ENCODE measurements at places on chromosomes 16 and 17.

GRCh38 chr17:5975661-5976060 lies 94.5 kb upstream of the WSCD1 start:
- DNase-seq, result no peak

GRCh38 chr17:19676896-19677295 lies 28.3 kb downstream of the ALDH3A2 start:
- no peak for DNase-seq

GRCh38 chr17:11135819-11136218 lies 105.2 kb upstream of the SHISA6 start:
- no peak for DNase-seq

DNA sequence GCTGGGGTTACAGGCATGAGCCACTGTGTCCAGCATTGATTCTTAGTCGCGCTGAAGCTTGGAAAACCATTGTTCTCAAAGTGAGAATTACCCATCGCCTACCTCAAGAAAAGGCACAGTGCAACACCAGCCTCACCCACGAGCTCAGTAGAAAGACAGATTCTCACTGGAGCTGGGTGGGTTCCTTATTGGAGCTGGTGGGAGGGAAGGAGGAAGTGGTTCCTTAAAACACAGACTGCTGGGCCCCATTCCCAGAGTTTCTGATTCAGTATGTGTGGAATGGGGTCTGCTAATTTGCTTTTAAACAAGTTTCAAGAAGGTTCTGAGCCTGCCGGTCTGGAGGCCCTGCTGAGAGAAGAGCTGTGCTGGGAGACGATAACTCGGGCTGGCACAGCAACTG lies 264.7 kb downstream of the ENGASE start:
- DNase-seq, result no peak

DNA sequence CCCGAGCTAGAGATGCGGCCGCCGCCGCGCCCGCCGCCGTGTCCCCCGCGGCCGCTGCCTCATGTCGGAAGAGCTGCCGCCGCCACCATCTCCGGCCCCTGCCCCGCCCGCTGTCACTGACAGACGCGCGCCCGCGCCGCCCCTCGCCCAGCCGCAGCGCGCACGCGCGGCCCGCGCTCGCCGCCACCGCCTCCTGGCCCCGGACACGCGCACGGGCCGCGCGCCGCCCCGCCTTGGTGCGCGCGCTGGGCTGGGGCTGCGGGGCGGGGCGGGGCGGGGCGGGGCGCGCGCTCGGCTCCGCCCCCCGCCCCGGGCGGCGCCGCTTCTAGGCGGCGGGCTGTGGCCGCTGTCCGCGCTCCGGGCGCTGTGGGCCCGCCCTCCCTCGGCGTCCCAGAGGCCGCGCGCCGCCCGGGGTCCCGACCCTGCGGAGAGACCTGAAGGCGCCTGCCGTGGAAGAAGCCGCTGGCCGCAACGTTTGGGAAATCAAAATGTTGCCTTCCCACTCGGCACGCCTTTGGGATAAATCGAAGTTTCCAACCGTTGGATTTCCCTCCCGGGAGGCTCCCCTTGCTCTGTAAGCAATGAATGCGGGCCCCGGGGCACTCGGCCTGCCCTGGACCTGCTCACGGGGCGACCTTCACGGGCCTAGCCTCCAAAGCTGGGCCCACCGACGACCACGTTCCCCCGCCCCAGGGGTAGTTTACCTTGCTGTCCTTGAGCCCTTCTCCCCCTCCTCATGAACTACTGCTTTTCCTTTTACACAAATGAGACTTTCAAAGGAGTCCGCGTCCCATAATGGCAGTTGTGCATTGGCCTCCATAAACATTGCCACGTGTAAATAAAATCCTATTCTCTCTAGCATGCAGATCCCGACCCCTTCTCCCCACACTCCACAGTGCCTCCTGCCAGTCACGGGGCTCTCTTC lies at the start of gene ADCY9:
Gene ADCY9 (minus strand): TSS at position 118 of the 925 bp plus-strand sequence. CDS start 1,000 bp downstream, outside the sequence.
- peak; percentile 52 for DNase-seq

DNA sequence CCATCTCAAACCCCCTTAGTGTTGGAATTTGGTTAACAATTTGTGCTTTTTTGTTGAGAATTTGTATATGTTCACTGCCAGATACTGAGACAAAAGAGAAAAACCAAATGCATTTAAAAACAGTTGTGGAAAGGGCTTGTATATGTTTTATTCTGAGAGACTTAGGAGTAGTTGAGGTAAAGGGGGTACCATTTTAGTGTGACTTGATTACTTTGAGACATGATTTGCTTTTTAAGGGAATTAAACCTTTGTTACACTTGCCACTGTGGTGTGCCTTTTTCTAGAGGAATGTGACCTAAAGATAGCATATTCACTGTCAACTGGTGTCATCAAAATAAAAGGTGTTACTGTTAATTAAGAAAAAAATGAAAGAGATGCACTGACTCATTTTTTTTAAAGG lies 4.5 kb downstream of the IGF2BP1 start:
- no peak for DNase-seq

DNA sequence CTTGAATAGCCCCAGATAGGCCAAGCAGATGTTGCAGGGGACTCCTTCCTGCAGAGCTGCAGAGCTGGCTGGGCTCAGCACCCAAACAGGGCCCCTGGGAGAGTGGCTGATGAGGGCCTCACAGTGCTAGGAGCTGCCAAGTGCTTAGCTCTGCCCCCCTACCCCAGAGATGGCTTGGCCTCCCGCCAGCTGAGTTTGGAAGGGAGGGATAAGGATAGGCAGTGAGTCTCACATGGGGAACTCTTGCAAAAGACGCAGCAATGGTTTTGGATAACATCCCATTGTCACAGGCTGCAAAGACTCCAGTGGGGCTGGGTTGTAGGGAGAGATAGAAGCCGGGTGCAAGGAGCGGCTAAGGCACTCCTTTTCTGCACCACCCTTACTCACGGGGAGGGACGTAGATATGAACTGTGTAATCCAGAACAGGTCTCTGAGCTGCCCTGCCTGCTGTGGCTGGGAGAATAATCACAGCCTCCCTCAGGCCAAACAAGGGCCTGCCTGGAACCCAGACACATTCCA lies 52.9 kb upstream of the MAF start:
- no peak for DNase-seq

- no peak for DNase-seq
Observed at GRCh38 chr16:57184887-57185445, 873 bp downstream of the PSME3IP1 start.

DNA sequence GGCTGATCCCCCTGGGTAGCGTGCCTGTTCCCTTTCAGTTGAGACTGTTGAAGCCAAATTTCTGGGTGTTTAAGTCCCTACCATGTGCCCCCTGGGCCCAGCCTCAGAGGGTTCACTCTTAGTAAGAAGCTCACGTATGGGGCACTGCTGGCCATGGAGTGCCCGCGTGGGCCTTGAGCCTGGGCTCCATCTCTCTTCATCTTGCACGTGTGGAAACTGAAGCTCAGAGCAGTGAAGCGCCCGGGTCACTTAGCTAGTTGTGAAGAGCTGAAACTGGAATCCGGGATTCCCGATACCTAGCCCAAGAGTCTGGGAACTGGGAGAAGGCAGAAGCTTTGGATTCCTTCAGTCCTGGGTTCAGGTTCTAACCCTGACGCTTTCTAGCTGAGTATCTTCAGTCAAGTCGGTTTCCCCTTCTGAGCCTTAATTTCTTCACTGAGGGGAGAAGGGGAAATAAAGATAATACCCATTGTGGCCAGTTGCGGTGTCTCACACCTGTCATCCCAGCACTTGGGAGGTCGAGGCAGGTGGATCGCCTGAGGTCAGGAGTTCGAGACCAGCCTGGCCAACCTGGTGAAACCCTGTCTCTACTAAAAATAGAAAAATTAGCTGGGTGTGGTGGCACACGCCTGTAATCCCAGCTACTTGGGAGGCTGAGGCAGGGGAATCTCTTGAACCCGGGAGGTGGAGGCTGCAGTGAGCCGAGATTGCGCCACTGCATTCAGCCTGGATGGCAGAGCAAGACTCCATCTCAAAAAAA lies 103.9 kb downstream of the OR1D5 start:
- no peak for DNase-seq

DNA sequence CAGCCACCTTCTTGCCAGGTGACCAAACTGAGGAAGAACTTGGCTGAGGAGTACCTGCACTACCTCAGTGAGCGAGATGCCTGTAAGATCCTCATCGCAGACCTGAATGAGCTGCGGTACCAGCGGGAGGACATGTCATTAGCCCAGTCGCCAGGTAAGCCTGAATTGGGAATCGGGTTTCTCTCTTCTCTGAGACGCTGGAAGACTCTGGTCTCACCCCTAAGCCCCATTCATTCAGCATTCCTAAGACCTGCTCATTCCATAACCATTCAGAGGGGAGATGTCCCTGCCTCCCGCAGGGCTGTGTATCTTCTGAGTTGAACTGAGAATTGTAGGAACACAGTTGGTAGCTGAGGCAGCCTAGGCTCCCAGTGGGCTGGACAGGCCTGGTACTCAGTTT lies 17.0 kb upstream of the THAP11 start:
- DNase-seq, result no peak

GRCh38 chr16:28494121-28494851 lies at the start of gene APOBR:
Gene APOBR (plus strand): TSS chr16:28494643. CDS start chr16:28494682, 39 bp downstream.
- no peak for DNase-seq

DNA sequence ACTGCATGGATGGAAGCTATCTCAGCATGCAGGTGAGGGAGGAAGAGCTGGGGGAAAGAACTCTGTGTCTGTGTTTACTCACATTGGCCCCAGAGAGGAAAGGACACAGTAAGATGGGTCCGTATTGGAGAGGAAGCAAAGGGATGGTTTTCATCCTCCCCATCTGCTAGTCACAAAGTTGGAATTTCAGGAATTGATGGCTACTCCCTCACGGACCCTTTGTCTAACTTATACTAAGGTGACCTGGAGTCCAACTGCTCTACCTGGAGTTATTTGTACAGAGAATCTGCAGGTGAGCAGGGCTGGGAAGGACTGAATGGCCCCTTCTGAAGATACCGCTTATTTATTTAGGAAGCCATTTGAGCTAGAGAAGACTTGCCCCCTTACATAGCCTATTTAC lies 55.1 kb downstream of the WNT3 start:
- DNase-seq, result no peak

GRCh38 chr17:65055280-65055707 lies 1.2 kb downstream of the GNA13 start:
- DNase-seq, result peak; percentile 46

DNA sequence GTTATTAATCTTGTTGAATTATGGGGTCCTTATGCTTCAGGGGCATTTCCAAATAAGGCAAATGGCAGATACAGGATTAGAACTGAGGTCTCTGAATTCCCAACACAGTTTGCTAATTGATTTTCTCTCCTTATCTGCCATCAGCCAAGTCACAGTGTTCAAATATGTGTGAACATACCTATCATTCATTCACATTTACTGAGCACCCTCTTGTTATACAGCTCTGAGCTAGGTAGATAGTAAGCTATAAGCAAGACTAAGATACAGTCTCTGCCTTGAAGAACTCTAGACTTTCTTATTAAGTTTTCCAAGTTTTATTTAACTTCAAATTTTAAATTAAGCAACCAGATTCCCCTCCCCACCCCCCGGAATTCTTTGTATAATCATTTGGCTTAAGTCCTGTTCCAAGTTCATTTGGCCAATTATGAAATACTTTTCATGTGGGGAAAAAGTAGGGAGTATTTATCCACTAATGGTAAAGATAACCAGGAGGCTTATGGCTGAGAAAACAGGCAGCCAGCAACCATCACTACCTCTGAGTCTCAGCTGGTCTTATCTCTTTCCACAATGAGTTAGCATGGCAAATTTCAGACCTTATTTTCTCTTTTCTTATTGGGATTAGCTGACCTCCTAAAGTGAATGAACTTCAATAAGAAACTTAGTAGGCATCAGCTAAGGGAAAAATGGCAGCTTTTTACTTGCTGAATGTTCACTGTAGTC lies 31.4 kb upstream of the CORO6 start:
- DNase-seq, result no peak

- no peak for DNase-seq
Observed at GRCh38 chr16:57906382-57907316, 64.3 kb downstream of the CNGB1 start.

DNA sequence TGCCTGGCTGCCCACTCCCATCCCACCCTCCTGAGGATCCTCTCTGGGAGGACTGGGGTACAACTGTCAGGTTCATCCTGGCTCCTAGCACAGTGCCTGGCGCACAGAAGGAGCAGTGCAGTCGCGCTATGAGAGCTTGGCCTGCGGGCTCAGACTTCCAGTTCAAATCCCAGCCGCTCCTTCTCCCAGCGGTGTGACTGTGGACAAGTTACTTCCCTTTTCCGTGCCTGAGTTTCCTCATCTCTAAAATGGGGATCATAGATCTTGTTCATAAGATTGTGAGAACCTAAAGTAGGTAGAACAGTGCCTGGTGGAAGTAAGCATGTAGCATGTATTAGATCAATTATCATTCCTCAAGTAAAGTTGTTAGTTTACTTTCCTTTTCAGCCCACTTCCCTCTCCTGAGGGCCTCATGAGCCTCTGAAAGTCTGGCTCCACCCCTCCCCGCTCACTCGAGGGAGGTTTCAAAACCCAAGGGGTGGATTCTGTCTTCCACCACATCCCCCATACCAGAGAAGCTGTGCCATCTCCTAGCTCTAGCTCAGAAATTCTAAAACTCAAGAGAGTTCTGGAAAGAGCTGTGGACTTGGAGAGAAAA lies 19.9 kb upstream of the COL1A1 start:
- DNase-seq, result no peak

GRCh38 chr17:43431714-43432523 lies 33.1 kb downstream of the ARL4D start:
- DNase-seq, result no peak

DNA sequence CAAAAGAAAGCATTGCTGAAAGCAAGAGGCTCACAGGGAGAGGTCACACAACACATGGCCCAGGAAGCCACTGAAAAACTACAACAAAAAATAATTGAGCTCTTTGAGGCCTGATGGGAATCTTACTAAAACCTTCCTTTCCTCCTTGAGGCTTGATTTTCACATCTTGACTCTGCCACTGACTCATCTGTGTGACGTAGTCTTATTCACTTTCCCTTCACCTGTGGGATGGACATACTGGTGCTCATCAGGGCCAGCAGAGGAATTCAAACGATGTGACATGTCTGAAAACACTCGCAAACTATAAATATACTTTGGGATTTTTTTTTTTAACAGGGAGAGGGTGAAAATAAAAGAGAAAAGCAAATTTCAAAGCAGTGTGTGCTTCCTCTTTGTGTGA lies 78.3 kb upstream of the ASIC2 start:
- no peak for DNase-seq

DNA sequence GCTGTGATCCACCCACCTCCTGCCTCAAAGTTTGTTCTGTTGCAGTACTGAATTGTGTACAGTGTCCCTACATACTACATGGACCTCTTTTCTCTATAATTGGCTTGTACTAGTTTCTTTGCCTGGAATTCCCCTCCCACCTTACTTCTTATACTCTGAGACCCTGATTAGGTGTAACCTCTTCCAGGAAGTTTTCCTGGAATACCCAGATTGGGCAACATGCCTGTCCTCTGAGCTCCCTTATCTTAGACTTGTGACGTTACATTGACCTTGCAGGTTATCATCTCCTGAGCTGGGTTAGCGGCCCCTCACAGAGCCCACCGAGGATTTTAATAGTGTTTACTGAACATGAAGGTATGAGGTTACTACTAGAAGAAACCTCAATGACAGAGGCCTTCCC lies 237.0 kb downstream of the ZNF423 start:
- no peak for DNase-seq

Data from SW480 (cell line).